ENCODE measurements at places on chromosomes 12 and 14.

- no peaks in the 10 kb centered on the region for H3K27me3 ChIP-seq
- no peak overlapping the region for H3K4me3 ChIP-seq
- H3K36me3 ChIP-seq: no peaks in the 10 kb centered on the region
- peak overlapping the region; percentile 82 for H3K27ac ChIP-seq
These were observed 229.4 kb downstream of the ZFP36L1 start for GRCh38 chr14:68563251-68564131.

- H3K27ac ChIP-seq: no peak overlapping the region
- no peak overlapping the region for H3K4me3 ChIP-seq
- H3K27me3 ChIP-seq: peaks cover 9% of the 10 kb centered on the region
- DNase-seq: no peak
- H3K4me1 ChIP-seq: no peaks in the 10 kb centered on the region
- H3K36me3 ChIP-seq: no peaks in the 10 kb centered on the region
These were observed 38.2 kb downstream of the TRPV4 start for GRCh38 chr12:109795023-109795422.

GRCh38 chr12:132236930-132237771 is 92.2 kb downstream of the GALNT9 start:
- no peak overlapping the region for H3K4me3 ChIP-seq
- H3K4me1 ChIP-seq: no peaks in the 10 kb centered on the region
- no peak overlapping the region for H3K27ac ChIP-seq

DNA sequence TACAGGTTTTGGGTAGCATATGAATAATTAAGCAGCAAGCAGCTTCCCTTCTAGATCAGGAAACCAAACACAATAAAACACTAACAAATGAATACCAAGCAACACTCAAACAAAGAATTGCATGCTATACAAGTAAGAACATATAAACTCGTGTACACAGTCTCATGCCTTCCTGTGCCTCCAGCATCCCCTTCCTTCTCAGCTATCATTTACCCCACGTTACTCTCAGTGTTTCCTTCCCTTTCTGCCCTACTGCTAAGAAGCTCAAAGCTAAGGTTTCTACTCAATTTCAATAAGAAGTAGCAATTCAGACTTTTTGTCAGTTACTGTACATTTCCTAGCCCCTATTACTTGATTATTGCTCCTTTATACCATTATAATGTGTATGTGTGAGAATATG is 81.0 kb downstream of the DUSP16 start:
- H3K27ac ChIP-seq: no peak overlapping the region
- no peaks in the 10 kb centered on the region for H3K27me3 ChIP-seq
- H3K4me1 ChIP-seq: no peaks in the 10 kb centered on the region
- H3K36me3 ChIP-seq: peaks cover 21% of the 10 kb centered on the region
- DNase-seq: no peak

DNA sequence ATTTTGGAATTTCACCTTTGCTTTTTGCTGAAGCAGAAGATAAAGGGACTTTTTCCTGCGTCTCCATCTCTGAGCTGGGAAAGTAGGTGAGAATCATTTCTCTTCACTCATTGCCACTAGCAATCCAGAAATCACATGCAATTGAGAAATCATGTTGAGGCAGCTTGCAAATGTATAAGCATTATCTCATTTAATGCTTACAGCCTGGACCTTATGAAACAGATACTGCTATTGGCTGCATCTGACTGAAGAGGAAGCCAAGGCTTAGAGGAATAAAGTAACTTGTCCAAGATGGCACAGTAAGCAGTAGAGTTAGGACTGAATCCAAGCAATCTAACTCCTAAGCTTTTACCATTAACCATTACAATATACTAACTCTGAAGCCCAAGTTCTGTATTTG is 122.4 kb downstream of the FIGNL2 start:
- DNase-seq: no peak
- no peak overlapping the region for H3K27ac ChIP-seq
- H3K4me3 ChIP-seq: no peak overlapping the region
- peaks cover 6% of the 10 kb centered on the region for H3K36me3 ChIP-seq

DNA sequence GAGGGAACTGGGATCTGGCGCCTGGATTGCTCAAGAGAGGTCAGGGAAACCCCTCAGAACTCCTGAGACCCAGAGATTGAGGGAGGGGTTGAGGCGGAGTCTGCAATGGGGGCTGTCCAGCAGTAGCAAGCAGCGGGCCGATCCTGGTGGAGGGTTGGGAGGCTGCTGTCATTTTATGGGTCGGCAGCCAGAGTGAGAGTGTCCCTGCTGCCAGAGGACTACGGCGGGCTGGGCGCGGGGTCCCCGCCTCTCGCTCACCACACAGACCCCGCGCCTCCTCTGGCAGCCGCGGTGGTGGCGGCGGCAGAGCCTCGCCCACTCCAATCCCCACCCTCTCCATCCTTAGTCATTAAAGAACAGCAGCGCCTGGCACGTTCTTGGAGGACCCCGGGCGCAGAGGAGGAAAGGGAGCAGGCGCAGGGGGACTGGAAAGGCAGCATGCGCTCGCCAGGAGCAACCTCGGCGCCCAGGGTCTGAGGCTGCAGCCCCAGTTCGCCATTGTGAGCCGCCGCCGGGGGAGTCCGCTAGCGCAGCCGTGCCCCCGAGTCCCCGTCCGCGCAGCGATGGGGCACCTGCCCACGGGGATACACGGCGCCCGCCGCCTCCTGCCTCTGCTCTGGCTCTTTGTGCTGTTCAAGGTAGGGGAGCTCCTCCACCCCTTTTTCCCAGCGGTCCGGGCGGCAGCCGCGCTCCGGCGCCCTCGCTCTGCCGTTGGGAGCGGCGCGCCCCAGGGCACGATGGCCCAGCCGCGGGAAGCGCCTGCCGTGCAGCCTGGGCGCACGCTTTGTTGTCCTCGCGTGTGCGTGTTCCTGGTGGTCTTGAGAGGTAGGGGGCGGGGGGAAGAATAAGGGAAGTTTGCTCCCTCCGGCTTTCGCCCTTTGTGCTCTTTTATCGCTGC is at the start of gene PTPRO:
PTPRO (plus strand) TSS at position 345 of the 898 bp plus-strand sequence.
- H3K4me3 ChIP-seq: peak within 1 kb of the TSS; percentile 71
- H3K36me3 ChIP-seq: no peaks in the 10 kb centered on the region
- H3K27ac ChIP-seq: no peak within 1 kb of the TSS
- DNase-seq: no peak

DNA sequence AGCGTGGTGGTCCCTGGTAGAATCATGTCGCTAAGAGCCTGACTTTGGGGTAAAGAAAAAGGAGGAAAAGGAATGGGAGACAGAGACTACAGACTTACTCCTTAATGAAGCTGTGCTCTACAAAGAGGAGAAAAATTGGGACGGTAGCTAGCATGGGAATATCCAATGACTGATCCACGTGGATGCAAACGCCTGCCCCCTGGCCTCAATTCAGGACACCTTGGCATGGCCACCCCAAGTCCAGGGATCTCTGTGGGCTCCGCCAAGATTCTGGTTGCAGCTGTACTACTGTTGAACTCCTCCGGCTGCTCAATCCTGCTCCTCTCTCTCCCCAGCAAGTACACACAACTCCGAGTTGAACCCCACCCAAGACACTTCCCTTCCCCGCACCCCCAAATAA is 70.5 kb upstream of the DIO3 start:
- DNase-seq: no peak
- H3K27me3 ChIP-seq: peaks cover 32% of the 10 kb centered on the region
- no peak overlapping the region for H3K27ac ChIP-seq
- peaks cover 2% of the 10 kb centered on the region for H3K36me3 ChIP-seq
